ENCODE measurements at places on chromosomes 2 and 18.

GRCh38 chr2:112679484-112679883 is 33.7 kb downstream of the SLC20A1 start:
- no peak for DNase-seq

GRCh38 chr18:47184419-47185050 is 8.4 kb upstream of the IER3IP1 start:
- no peak for DNase-seq

GRCh38 chr2:39432701-39433100 is 4.4 kb downstream of the MAP4K3 start:
- no peak for DNase-seq

DNA sequence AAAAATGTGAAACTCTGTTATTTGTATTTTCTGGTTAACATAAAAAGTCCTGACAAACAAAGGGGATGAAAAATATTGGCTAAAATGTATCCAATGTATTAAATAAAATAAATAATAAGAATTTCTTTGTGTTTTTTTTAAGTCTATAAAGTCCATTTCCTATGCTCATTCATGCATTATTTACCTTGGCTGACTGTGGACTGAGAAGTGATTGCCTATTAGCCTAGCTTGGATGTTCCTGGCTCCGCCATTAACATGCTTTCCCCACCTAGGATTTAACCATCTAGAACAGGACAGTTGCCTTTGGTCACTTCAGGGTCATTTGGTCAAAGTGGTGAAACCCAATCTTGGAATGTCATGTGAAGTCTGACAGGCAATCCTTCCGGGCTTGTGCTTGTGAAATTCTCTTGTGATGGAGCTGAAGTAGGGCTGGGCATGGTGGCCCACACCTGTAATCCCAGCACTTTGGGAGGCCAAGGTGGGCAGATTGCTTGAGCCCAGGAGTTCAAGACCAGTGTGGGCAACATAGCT is 60.4 kb upstream of the TANC1 start:
- DNase-seq, result no peak

- no peak for DNase-seq
Measured at GRCh38 chr18:55918444-55918843, 330.5 kb upstream of the TCF4 start.

DNA sequence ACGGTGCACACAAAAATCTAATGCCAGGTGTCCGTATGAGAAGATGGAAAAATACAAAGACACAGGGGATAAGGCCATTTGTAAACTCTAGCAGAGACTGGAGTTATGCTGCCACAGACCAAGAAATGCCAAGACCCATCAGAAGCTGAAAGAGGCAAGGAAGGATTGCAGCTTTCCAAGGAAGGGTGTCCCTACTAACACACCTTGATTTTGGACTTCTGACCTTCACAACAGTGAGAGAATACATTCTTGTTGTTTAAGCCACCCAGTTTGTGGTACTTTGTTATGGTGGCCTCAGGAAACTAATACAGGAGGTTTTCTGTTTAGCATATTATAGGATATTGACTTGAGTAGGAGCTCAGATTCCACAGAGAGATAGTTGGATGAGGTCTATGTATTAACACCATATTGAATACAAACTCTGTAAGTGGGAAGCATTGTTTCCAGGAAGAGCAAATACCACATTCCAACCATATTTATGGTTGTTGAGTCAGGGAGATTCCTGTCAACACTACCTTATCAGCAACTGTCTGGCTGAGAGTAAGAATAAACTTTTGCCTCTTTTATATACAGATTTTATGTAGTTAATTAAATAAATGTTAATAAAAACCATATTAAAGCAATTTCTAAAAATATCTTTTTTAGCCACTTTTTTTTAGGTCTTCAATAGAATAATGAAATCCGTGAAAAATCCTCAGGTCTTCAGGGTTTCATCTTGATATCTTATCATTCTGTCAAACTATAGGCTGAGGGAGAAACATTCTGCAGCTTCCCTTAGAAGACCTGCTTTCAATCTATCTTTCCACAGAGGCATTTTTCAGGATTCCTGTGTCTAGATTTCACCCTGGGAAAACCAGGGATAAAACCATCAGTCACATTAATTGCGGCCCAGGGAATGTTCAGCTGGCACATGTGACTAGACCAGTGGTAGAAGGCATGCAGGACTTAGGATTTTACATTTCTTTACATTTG is 35.4 kb upstream of the HNMT start:
- no peak for DNase-seq

DNA sequence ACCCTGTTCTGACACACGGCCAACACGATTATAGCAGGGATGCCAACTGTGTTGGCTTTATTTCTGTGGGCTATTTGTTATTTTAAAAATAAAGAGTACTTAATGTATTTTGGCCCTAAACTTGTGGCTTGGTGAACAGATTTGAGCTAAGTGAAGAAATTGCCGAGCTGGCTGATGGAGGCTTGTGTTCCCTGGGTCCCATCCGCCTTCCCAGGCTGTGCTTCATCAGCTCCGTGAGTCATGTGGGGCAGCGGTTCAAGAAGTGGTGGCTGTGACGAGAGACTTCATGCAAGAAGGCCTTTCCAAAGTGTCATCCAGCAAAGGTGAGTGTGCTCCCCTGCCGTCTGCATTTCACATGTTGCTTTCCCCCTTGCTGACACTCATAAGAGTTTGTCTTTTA is 73.6 kb upstream of the NCK2 start:
- DNase-seq, result no peak

DNA sequence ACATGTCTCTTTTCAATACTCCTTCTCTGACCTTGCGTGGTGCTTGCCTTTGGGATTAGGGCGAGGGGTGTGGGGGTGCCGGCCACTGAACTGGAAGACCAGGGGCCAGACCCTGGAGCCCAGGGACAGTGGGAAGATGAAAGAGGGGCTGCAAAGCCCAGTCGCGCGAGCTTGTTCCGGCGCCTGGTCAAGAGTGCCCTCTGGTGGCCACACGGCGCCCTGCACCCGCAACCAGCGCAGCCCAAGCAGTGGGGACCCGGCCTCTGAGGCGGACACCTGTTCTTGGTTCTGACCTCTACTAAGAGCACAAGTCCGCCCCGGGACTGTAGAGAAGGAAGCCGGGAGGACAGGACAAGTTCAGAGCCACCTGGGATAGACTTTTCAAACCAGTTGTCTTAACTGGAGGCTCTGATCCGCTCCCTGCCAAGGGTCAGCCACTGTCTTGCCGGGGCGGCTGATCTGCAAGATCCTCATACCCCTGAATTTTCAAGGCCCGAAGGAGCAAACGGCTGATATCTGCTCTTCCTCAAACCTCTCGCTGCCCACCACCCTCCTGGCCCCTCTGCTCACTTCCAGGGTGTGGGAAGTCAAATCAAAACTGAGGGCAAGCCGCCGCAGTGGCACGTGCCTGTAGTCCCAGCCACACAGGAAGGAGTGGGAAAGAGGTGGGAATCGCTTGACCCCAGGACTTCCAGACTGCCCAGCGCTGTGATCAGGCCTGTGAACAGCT is 14.9 kb upstream of the MSH6 start:
- peak; percentile 63 for DNase-seq

- no peak for DNase-seq
Measured at GRCh38 chr18:9148203-9148552, 11.6 kb downstream of the ANKRD12 start.

DNA sequence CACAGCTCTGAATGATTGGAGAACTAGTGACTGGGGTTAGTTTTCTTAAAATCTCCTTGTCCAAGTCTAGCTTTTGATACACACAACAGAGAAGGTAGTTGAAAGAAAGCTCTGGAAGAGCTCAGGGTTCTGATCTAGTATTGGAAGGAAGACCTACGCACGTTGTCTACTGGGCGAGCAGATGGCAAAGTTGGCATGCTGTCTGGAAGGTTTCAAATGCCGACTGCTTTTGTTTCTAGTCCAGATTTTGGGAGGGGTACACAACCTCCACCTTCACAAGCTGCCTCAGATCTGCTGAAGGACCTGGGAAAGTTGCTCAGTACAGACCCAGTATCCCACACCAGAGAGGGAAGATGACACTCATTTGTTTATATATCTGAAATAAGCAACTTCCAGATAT is 507.3 kb downstream of the RNF144A start:
- DNase-seq, result no peak

DNA sequence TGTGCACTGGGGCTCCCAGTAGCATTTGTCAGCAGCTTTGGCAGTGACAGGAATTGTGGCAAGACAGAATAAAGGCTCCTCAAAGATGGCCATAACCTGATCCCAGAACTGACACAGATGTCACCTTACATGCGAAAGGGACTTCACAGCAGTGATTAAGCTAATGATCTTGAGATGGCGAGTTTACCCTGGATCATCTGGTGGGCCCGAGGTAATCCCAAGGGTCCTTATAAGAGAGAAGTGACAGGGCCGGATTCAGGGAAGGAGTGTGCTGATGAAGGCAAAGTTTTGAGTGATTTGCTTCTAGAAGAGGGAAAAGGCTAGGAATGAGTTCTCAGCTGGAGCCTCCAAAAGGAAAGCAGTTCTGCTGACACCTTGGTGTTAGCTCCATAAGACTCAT is 333.9 kb downstream of the LPIN1 start:
- DNase-seq, result no peak

GRCh38 chr2:156434461-156435291 is 1.5 kb upstream of the GPD2 start:
- no peak for DNase-seq

GRCh38 chr2:937530-937929 is 13.1 kb upstream of the SNTG2 start:
- no peak for DNase-seq

GRCh38 chr2:225100269-225100668 is 58.0 kb upstream of the DOCK10 start:
- DNase-seq, result no peak

DNA sequence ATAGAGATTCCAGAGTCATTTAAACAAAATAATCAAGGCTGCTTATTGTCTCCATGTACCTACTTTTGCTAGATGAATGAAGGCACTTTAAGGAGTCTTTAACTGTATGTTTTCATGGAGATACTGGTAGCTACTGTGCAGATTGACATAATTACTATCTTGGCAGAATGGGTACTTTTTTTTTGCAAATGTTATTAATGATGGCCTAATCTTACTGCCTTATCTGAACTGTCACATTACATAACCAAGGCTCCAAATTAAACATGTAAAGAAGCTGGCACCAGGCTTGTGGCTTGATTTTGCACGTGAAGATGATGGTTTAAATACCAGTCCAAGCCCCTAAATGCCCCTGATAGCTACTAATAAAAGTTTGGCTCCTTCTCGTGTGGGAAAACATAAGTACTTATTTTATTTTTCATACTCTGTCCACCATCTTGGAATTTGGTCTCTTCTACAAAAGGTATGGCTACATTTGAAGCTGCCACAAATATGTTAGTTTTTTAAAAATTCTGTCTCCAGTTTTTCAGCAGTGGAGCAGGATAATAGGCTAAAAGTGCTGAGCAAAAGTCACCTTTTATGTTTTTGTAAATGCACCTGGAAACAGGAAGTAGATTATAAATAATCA is 4.1 kb downstream of the TRIB2 start:
- DNase-seq, result no peak

- DNase-seq, result no peak
Measured at GRCh38 chr18:75502286-75502685, 74.8 kb upstream of the SMIM21 start.

DNA sequence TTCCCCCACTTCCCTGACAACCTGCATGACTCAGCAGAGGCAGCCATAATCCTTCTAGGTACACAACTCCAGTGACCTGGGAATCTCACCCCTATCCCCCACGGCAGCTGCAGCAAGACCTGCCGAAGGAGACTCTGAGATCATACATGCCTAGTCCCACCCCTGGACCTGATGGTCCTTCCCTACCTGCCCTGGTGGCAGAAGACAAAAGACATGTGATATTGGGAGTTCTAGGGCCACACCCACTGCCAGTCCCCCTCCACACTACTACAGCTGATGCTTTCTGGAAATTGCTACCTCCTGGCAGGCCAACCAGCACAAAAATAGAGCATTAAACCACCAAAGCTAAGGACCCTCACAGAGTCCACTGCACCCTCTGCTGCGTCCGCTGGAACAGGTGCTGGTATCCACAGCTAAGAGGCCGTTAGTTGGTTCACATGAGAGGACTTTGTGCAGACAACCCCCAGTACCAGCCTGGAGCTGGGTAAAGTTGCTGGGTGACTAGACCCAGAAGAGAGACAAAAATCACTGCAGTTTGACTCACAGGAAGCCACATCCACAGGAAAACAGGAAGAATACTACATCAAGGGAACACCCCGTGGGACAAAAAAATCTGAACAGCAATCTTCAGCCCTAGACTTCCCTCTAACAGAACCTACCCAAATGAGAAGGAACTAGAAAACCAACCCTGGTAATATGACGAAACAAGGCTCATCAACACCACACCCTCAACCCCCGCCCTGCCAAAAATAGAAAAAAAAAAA is 12.5 kb downstream of the MARCO start:
- no peak for DNase-seq

- no peak for DNase-seq
Measured at GRCh38 chr2:19021100-19021476, 337.3 kb downstream of the OSR1 start.

GRCh38 chr18:73807551-73808192 is 340.0 kb downstream of the FBXO15 start:
- DNase-seq, result no peak

DNA sequence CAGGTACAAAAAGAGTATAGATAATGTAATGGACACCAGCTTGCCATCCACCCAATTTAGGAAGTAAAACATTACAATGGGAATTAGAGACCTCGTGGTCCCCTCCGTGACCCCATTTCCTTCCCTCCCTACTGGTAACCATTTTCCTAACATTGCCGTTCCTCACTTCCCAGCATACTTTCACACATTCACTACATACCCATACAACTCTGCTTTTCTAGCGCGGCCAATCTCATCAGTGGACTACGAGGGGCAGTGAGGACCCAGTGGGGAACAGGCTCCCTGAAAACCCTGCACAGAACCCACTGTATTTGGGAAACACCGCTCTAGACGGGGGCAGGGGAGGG is 1.1 kb downstream of the ENOSF1 start:
- DNase-seq, result peak; percentile 43

- DNase-seq, result no peak
Measured at GRCh38 chr2:63124218-63124617, 73.6 kb downstream of the OTX1 start.

DNA sequence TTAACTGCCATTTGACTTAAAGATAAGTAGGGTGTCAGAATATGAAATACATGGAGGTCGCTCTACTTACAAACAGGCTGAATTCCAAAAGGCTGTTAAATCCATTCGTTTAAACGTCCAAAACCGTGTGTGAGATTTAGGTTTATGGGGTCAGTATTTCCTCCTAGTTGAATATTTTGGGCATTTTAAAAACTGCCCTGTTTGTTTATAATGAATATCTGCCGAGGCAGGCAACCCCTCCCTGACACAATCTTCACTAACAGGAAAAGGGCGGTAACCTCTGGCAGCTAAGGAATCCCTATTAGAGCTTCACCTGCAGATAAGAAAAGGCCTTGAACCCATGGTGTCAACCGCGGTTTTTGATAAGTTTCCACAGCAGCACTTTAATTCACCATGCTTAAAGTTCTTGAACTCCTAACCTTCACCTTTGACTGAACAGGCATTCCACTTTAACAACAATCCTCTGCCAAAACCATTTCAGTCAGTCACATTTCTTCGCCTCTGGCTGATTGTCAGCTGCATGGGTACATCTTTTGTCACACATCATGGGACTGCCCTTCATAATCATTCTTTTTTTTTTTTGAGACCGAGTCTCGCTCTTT is 17.8 kb downstream of the TRAK2 start:
- no peak for DNase-seq

GRCh38 chr2:18800240-18800971 is 211.0 kb upstream of the NT5C1B start:
- DNase-seq, result no peak

All from stimulated activated naive CD4-positive, alpha-beta T cell (primary cell).